Muscle of back (tissue), 13 donors: ENCODE measurements at places on chromosomes 5 and 9. TPM values are rescaled to one million over a fixed set of nuclear protein-coding genes. Genes with fewer than 3 reads are reported as not detected.

DNA sequence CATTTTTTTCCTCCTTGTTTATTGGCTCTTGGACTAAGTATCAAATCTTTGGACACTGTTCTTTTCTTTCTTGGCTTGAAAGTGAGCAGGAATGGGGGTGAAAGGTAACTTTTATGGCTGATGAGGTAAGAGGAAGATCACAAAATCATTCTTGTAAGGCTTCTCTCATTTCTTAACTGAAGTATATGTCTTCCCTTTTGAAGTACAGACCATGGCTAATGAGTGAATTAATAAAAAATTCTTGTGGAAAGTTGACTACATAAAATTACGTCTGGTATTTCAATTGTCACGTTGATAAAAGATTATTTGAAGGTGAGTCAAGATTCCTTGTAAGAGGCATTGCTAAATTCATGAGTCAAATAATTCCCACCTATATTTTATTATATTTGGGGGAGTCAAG lies 25.1 kb downstream of the VCAN start:
- no peak for DNase-seq

GRCh38 chr5:44774279-44774880 lies 34.4 kb upstream of the MRPS30 start:
- DNase-seq, result peak; percentile 54

DNA sequence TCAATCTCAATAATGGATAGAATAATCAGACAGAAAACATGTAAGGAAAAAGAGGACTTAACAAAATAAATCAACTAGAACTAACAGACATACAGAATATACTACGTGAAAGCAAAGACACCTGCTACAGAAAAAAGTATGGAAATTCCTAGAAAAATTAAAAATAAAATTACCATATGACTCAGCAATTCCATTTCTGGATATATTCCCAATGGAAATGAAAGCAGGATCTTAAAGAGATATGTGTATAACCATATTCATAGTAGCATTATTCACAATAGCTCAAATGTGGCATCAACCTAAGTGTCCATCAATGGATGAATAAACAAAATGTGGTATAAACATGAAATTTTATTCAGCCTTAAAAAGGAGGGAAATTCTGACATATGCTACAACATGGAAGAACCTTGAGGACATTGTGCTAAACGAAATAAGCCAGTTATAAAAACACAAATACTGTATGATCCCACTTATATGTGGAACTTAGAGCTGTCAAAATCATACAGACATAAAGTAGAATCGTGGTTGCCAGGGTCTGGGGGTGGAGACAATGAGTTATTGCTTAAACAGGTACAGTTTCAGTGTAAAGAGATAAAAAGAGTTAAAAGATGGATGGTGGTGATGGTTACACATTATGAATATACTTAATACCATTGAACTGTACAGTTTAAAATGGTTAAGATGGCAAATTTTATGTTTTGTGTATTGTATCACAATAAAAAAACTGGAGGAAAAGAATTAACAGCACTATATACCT lies 6.9 kb downstream of the PLAA start:
- no peak for DNase-seq

- DNase-seq, result no peak
Measured at GRCh38 chr9:6368831-6369230, 40.7 kb downstream of the TPD52L3 start.

DNA sequence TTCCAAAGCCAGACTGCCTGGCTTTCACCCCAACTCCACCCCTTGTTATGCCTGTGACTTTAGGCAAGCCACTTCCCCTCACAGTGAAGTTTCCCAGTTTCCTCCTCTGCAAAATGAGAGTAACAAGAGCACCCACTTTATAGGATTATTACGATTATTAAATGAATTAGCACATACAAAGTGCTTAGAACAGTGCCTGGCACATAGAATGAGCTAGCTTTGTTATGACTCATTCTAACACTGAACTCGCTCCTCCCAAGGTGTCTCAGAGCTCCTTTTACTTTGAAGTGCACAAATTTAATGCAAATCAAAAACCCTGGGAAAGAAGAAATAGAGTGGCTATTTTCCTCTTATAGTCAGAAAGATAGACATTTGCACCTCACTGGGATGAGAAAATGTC lies 34.3 kb downstream of the DNAH5 start:
- no peak for DNase-seq

DNA sequence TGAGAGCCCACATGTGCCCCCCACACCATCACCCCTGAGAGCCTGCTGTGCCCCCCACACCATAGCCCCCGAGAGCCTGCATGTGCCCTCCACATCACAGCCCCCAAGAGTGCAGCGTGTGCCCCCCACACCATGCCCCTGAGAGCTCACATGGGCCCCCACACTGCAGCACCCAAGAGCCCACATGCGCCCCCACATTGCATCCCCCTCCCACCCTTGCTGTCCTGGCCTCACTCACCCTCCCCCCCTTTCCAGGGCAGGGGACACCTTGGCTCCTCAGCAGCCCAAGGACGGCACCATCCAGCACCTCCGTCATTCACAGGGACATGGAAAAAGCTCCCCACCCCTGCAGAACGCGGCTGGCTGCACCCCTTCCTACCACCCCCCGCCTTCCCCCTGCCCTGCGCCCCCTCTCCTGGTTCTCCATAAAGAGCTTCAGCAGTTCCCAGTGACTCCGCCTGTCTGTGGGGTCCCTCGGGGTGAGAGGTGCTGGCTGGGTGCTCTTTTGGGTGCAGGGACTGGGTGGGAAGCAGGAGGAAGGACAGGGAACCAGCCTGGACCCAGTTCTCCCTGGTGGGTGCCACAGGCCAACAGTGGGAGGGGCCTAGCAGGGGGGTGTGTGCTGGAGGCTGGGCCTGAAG lies 5.0 kb downstream of the LCN1 start:
- DNase-seq, result no peak

GRCh38 chr9:126743041-126743440 lies 61.8 kb upstream of the ZBTB43 start:
- no peak for DNase-seq

GRCh38 chr9:84937180-84937579 lies 267.7 kb downstream of the NTRK2 start:
- no peak for DNase-seq

- no peak for DNase-seq
Measured at GRCh38 chr5:151230048-151230680, 6.3 kb upstream of the CCDC69 start.

DNA sequence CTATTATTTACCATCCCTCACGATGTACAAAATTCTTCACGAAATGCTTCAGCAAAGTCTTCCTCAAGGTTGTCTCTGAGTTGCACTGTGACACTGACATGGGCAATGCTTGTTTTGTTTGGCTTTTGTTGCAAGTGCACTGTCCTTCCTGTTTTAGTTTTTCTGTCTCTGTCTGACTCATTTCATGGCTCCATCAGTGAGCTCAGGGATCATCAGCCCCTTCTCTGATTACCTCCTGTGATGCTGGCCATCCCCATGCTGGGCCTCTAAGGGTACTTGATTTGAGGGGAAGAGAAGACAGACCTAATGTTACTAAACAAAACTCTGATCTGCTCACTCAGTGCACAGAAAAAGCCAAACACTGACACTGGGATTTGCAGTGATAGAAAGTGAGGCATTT lies 37.6 kb upstream of the STX17 start:
- no peak for DNase-seq

DNA sequence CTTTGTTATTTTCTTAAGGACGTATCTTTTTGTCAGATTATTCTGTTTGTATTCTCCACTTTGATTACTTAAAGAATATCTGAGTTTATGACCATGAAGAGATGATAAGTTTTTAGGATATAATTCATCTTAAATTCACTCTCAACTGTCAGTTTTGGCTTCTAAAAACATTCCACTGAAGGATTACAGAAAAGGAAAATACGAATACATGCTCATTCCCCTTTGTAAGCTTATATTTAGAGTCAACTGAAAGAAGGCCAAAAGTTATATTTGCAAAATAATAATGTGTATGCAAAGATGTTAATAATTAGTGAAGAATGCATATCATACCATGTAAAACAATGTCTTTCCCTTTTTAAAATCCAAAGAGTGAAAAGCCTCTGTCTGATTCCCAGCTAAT lies 52.5 kb downstream of the ZNF474 start:
- no peak for DNase-seq

DNA sequence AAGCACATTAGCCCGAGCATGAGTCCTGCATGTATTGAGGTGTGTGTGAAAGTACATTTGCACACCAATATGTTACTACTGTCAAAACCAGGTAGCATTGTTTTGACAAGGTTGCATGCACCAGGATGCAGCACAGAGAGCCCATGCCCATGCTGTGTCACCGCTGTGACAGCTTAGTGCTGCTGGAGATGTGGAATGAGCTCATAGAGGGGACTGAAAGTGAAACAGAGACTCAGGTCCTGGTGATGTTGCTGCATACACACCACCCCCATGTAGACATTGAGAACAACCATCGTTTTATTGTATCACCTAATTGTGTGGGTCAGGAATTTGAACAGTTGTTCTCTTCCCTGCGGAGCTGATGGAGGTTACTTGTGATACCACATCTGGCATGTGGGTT lies 53.0 kb downstream of the GADD45G start:
- no peak for DNase-seq

DNA sequence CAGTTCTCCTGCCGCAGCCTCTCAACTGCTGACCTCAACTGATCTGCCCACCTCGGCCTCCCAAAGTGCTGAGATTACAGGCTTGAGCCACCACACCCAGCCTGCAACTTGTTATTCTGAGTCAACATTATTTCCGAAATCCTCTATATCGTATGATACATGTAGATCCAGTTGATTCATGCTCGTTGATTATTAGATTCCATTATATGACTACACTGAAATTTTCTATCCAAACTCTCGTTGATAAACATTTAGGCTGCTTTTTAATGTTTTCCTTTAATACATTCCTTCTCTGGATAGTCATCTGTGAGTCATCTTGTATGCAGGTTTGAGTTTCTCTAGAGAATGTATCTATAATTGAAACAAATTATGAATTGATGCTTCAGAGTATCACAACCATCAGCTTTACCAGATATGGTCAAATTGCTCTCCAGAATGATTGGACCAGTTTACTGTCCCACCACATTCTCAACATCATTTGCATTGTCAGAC lies 4.1 kb downstream of the CDK7 start:
- DNase-seq, result peak; percentile 87

- peak; percentile 37 for DNase-seq
Measured at GRCh38 chr9:35675204-35675603, 1.5 kb downstream of the CA9 start.

DNA sequence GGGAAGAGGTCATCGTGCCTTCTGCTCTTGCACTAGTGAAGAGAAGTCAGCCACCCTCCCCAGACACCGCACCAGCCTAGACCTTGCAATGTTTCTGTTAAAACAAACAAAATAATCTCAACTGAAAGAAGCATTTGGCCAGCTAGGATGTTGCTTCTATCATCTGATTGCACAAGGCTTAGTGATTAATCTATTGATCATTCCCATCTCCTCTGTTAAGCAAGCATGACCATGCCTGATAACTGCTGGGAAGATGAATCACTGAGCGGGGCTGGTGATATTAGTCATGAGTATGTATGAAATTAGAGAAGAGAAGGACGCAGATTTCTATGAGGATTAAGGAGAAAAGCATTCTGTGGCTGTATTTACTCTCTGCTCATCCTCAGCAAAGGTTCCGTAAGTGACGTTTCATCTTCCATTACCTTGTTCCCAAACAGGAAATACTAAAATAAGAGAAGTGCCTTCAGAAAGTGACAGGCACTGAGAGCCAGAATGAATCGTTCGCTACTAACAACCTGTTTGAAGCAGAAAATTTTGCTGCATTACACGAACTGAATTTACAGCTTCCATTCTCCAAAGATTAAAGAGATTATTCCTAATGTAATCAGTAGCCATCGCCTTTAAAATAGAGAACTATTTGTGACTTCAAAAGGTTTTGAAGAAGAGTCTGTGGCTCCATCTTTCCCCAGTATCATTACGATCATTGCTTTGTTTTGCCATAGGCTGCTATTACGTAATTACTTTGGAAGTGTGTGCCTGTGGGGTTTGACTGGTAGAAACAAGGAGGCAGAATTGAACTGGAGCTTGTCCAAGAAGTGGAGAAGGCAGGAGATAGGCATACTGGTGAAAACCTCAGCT lies 219.1 kb downstream of the MED10 start:
- no peak for DNase-seq

- DNase-seq, result no peak
Measured at GRCh38 chr5:5767286-5767928, 344.9 kb downstream of the ICE1 start.

GRCh38 chr5:132376694-132377641 lies 7.5 kb downstream of the SLC22A5 start:
- no peak for DNase-seq

- DNase-seq, result peak; percentile 52
Measured at GRCh38 chr9:90966480-90967144, 165.0 kb downstream of the SYK start.

GRCh38 chr9:137269231-137269772 lies 8.2 kb upstream of the TOR4A start:
- no peak for DNase-seq

DNA sequence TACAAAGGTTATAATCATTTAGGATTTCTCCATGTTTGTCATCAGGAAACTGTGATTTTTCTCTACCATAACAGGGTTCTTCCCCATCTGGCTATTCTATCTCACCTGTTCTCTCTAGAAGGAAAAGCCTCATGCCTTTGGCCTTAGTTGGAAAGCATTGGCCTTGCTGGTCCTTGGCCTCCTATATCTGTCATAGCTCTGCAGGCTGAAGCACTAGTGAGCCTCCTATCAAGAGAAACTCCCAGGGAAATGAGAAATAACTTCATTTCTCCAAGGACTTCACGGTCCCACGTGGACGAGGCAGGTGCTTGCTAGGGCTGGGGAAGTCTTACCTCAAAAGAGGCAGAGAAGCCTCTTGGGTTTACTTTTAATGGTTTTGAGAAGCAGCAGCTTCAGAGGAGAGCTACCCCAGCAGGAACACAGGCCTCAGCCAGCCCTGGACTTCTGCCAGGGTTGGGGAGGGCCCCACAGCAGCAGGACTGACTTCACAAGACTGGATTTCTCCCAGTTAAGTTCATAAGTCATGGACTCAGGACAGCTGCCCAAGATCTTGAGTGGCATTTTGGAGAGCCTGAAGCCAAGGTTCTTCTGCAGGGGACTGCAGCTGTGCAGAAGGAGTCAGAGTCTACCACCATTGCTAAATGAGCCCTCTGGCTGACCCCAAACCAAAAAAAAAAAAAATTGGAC lies 15.8 kb upstream of the PSAT1 start:
- DNase-seq, result peak; percentile 94

GRCh38 chr9:68532131-68532530 lies 8.6 kb downstream of the TMEM252 start:
- no peak for DNase-seq

Gene TEX48
- polyA plus RNA-seq, result not detected

Gene SLU7
- polyA plus RNA-seq, result 40.8 TPM

Gene ANKRD34B
- polyA plus RNA-seq, result 0.20 TPM

Gene DAB2
- polyA plus RNA-seq, result 102 TPM

Gene PCSK5
- polyA plus RNA-seq, result 14.5 TPM

Gene ZFP37
- 4.2 TPM for polyA plus RNA-seq

Gene ZFAND5
- 168 TPM for polyA plus RNA-seq

Gene GAPVD1
- 21.9 TPM for polyA plus RNA-seq

Gene MEIKIN
- 0.23 TPM for polyA plus RNA-seq

Gene UGT3A2
- polyA plus RNA-seq, result 0.45 TPM

Gene CDH18
- 6.2 TPM for polyA plus RNA-seq

Gene ECM2
- 27.8 TPM for polyA plus RNA-seq

Gene PRR16
- 22.5 TPM for polyA plus RNA-seq

Gene MSX2
- 0.69 TPM for polyA plus RNA-seq
